Pancreas (tissue), 10 donors: ENCODE measurements at places on chromosomes 1 and 21. TPM values are rescaled to one million over a fixed set of nuclear protein-coding genes. Genes with fewer than 3 reads are reported as not detected.

The GJA8 gene
- not detected for total RNA-seq

The SLC5A3 gene
- total RNA-seq, result 5.9 TPM

The FMO5 gene
- total RNA-seq, result 19.9 TPM

The SMPDL3B gene
- 17.9 TPM for total RNA-seq

The SLC30A2 gene
- 51.7 TPM for total RNA-seq

The ARID1A gene
- total RNA-seq, result 28.9 TPM

The CDC14A gene
- 3.6 TPM for total RNA-seq

The F13B gene
- not detected for total RNA-seq

The NHLH1 gene
- total RNA-seq, result not detected

The CHIA gene
- total RNA-seq, result not detected

The RHEX gene
- 1.7 TPM for total RNA-seq

The NOS1AP gene
- total RNA-seq, result 2.5 TPM

The NUDT17 gene
- total RNA-seq, result 1.0 TPM

The ILF2 gene
- 55.4 TPM for total RNA-seq

The OR14K1 gene
- not detected for total RNA-seq

The FAAP20 gene
- 21.5 TPM for total RNA-seq
